MCF 10A (cell line): ENCODE measurements at places on chromosomes 7 and 10. TPM values are rescaled to one million over a fixed set of nuclear protein-coding genes. Genes with fewer than 3 reads are reported as not detected.

- no peak for DNase-seq
These were observed 171.1 kb upstream of the FZD8 start for GRCh38 chr10:35813219-35813618.

LRRD1 gene
- total RNA-seq: not detected in 2 replicates

DNA sequence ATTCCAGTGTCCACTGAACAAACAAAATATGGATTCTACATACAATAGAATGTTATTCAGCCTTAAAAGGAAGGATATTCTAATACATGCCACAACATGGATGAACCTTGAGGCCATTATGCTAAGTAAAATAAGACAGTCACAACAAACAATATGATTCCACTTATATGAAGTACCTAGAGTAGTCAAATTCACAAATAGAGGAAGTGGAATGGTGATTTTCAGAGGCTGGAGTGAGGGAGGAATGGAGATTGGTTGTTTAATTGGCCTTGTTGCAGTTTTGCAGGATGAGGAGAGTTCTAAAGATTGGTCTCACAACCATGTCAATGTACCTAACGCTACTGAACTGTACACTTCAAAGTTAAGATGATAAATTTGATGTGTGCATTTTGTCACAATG is 119.6 kb downstream of the CHN2 start:
- no peak for DNase-seq

GRCh38 chr10:109919220-109919619 is 4.1 kb downstream of the XPNPEP1 start:
- DNase-seq: no peak

DNA sequence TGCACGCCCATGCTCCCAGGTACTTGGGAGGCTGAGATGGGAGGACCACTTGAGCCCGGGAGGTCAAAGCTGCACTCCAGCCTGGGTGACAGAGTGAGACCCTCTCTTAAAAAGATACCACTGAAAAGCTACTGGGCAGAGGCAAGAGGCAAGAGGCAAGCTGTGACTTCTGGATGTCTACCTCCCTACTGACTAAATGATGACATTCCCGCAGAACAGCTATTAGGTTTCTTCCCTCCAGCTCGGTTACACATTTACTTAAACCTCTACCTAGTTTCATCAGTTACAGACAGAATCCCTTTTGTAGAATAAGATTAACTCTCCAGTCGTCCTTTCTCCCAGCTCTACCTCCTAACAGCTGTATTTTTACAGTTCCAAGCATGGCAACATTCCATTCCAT is 21.2 kb downstream of the RHEB start:
- no peak for DNase-seq

DNA sequence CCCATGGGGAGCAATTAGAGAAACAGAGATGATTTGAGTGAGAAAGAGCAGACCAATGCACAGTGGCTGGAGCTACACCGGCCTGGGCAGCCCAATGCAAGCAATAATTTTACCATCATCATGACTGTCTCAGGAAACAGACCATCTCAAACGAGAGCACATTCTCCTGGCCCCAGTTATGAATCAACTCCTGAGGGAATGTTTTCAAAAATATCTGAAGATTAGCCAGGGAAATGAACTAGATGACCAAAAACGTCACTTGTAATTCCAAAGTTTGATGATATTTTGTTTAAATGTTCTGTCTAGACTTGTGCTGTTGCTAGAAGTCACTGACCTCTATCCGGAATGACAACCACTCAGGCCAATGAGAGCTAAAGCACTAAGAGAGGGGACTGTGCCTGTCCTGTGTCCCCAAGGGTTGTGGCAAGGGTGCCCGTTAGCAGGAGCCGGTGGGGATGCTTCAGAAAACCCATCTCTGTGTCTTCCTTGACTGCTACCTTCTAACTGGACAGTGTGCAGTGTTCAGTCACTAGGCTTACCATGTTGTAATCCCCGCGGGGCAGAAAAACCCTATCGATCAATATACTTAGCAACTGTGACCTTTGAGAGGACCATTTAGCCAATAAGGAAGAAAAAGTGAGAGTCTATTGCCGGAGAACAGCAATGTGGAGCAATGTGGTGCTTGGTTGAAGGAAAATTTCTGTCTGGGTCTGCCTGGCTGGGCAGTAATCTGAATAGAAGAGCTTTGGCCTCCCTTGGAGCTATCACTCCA is 202.4 kb downstream of the ADAM12 start:
- DNase-seq: no peak

DNA sequence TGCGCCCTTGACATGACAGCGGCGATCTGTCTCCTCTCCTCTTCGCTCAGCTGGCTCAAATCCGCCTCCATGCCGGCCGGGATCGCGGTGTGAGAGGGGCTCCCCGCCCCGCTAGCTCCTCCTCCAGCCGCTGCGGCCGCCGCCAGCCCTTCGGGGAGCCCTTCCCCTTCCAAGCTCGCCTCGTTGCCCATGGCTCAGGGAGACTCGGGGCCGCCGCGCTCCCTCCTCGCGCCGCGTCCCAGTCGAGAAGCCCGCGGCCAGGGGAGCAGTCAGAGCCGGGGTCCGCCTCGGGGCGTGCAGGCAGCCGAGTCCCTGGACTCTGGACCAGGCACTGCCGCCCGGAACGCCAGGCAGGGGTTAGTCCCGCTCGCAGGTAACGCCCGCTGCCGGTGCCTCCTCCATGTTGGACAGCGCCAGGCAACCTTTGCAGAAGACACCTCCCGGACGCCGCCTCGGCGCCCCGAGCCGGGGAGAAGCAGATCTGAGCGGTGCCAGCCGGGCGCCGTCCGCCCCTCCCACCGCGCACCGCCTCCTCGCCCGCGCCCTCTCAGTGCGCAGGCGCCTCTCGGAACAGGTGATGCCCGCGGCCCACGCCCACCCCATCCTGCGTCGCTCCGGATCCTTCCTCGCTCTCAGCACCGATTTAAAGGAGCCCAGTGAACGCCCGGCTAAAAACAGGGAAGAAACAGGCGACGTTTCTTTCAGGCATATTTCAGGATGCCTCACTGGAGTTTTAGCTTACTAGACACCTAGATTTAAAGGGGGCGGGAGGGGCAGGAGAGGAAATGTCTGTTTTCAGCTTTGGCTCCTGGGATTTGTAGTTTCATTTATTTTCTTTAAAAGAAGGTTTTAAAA is at the start of gene PCLO:
TSS of gene PCLO (minus strand) at position 483 of the 855 bp plus-strand sequence. CDS start at position 191, 292 bp downstream.
- peak; percentile 62 for DNase-seq

- peak; percentile 57 for DNase-seq
These were observed 85.0 kb downstream of the MPP7 start for GRCh38 chr10:28217848-28218247.

DNA sequence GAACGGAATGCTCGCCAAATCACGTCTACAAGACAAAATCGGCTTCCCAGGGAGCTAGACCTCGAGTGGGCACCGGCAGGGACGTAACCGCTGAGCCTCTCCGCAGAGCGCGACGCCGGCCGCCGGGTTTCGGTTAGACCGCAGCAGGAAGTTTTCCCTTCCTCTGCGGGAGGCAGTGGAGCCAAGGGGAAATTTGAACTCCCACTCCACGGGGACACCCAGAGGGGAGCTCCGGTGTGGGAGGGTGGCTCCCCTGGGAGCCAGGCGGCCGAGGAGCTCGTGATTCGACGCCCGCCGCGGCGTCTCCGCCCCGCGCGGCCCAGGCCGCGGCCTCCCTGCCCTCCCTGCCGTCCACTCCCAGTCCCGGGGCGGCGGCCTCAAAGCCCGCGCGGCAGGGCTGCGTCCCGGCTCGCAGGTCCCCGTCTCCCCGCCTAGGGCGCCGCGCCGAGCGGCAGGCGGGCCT is 426 bp downstream of the SYPL1 start:
- DNase-seq: peak; percentile 79

GRCh38 chr10:128897401-128898129 is 569.5 kb upstream of the MGMT start:
- no peak for DNase-seq

DNA sequence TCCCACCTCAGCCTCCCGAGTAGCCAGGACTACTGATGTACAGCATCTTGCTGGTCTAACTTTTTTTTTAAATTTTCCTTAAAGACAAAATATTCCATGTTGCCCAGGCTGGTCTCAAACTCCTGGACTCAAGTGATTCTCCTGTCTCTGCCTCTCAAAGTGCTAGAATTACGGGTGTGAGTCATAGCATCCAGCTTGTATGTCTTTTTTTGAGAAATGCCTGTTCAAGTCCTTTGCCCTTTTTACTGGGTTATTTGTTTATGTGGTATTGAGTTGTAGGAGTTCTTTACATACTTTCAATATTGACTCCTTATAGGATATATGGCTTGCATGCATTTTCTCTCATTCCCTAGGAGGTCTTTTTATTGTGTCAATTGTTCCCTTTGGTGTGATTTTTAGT is 486.4 kb downstream of the MAGI2 start:
- no peak for DNase-seq

DNA sequence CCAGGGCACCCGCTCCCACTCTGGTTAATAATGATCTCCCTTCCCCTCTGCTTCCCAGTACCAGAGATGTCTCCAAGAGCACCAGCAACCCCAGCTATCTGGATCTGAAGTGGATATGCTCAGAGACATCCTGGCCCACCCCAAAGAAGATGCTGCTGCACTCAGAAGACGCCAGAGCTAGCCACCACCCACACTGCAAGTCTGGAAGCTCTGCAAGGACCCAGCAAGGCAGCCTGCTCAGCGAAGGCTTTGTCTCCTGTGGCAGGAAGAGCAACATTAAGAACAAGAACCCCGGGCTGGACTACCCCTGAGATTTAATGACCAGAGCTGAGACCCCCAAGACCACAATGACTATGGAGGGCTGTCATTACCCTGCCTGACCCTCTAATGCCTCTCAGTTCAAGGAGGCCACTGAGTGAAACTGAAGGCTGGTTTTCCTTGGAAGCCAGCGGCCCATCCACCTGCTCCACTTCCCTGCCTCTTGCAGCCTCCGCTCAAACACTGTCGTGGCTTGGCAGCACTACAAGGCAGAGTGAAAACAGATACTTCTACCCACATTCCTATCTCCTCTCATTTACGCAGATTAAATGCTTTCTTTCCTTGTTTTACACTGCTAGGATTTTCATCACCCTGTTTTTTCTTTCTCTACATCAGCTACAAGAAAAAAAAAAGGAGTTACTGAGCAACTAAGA is 202.2 kb downstream of the SNX10 start:
- no peak for DNase-seq

DNA sequence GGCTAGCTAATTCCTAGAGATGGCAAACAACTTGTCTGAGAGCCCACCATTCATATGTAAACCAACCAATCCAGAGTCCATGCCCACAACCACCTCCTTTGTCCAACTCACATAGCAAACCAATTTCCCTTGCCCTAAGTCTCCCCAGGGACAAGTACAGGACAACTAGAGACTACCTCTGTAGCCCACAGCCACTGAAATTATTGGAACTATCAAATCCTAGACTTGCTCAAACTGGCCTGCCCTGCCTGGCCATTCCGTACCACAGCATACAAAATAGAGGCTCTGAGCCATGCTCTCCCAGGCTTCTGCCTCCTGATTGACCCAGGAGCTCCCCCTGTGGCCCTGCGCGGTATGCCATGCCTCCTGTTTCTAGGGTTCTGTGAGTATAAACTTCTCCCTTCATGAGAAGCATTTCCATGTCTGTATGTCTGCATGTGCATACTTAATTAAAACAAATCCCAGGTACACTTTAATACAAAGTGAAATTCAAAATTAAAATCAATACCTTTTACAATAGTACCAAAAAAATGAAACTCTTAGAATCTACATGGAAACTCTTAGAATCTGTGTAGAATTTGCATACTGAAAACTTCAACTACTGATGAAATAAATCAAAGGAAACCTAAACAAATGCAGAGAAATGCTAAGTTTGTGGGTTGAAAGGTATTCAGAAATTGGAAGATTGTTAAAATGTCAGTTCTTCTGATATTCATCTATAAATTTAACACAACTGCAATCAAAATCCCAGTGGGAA is 4.0 kb upstream of the HECW1 start:
- DNase-seq: peak; percentile 78

DNA sequence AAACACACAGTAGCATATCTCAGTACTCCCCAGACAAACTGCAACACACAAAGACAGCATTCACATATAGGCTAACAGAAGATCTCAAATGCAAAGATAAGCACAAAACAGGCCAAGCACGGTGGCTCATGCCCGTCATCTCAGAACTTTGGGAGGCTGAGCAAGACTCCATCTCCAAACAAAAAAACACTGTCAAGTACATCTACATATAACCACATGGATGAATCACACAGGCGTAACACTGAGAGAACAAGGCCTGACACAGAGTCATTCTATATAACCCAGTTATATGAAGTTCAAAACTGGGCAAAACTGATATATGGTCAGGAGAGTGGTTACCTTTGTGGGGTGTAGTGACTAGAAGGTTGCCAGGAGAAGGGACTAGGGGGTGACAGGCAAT is 506.4 kb downstream of the KCNMA1 start:
- no peak for DNase-seq

- DNase-seq: no peak
These were observed 18.1 kb downstream of the ANKRD16 start for GRCh38 chr10:5871596-5871995.

DNA sequence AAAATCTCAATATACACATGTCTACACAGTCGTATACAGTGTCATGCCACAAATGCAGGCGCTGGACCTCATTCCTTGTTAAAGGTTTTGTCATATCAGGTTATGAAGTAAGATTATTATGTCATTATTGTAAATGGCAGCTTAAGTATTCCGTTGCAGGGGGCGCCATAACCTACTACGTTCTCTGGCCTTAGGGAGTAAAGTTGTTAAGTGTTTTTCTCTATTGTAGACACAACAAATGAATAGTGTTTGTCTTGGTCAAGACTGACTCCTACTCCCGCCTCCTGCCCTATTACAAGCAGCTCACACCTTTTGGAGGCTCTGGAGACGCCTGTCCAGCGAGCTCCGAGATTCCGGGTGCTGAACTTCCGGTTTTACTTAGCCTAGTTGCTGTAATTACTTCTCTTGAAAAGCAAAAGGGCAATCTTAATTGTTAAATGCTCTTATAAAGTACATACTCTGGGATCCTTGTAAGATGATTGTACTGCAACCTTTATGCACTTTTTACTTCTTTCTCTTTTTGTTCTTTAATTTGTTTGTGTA is 994 bp downstream of the GATAD1 start:
- DNase-seq: peak; percentile 67

- no peak for DNase-seq
These were observed 175.8 kb downstream of the IPMK start for GRCh38 chr10:58091886-58092285.

DNA sequence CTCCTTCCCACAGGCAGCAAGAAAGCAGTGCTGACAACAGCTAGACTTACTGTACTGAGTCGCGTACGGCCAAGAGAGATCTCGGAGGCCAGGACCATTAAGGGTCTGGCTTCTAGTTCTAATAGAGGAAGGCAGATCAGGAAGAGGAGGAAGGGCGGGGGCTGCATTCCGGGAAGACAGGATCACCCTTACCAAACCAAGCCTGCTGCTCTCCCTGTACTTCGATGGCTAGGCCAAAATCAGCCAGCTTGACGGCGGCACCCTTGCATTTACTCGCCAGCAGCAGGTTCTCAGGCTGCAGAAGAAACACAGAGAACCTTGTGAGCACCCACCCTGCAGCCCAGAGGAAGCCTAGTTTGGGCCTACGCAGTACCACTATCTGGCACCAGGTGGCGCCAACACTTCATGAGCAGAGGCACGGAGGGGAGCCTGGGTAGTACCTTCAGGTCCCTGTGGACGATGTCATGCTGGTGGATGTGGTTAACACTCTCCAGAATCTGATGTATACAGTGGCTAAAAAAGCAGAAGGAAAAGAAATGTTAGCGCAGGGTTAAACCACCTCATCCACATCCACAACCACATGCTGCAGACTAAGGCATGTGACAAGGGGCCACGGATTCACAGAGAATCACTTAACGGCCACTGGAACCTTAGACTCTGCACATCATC is 25.4 kb downstream of the CAMK2G start:
- peak; percentile 79 for DNase-seq
